ENCODE measurements at places on chromosomes 5 and 9.

DNA sequence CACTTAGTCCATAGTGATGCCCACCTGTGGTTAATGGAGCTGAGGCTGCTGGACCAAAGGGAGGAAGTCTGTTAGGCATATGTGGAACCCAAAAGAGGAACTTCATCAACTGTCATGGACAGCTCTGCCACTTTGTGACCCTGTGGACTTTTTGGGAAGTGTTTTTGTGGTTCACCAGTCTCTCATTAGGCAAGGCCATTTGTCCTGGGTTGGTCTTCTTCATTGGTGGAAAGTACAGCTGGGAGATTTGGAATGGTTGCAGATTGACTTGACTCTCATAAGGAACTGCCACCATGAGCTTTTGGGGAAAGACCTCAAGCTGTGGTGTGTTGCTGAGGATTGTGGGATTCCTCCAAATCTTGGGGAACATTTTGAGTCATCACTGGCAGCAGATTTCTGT is 31.9 kb upstream of the IL12B start:
- DNase-seq, result no peak

DNA sequence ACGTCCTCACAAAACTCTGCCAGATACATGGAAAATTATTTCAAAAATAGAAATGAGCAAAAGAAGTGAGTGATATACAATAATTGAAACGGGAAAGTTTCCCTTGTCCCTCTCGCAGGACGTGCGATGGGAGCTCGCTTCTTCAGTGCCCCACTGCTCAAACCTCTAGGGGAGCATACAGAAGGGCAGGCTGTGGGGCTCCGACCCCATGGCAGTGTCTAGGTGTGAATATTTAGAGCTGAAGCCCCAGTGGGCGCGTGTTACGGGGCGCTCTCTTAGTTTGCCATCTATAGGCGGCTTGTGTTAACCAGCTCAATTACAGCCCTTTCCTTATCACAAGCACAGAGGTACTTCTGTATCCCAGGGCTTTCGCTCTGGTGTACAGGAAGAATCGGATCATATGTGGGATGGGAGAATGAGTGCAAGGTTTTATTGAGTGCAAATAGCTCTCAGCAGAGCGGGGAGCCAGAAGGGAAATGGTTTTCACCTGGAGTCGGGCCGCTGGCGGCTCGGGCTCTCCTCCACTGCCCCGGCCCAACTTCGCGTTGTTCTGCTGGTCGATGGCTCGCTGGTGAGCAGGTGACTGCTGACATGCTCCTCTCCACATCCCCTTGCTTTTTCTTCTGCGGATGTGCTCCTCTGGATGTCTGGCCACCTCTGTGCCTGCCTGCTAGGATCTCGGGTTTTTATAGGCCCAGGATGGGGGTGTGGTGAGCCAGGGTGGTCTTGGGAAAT is 334.0 kb upstream of the PTPRD start:
- DNase-seq, result no peak

DNA sequence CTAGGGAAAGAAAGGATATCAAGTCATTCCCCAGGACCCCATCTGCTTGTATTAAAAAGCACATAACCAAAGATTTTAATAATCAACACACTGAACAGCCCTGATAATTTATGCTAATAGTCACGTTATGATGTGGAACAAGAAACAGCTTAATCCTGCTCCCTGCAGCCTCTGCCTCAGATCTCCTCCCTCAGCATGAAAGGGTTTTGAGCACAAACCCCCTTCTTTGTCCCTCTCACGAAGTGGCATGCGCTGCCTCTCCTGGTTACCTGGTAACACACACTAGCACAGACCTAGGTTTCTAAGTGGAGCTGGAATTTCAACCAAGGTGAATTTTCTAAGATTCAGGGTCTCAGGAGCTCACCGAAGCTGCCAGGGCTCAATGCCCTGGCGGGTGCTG is 5.1 kb downstream of the IGFBPL1 start:
- no peak for DNase-seq

GRCh38 chr9:125651576-125652232 is 55.3 kb downstream of the MAPKAP1 start:
- DNase-seq, result no peak

- no peak for DNase-seq
Observed at GRCh38 chr5:146669656-146670055, 153.7 kb upstream of the GPR151 start.
